Stimulated activated CD4-positive, alpha-beta T cell treated with anti-CD3 and anti-CD28 coated beads, Interleukin-4, amount 100 ng/mL, for 1 hour (primary cell): ENCODE measurements at places on chromosomes 16 and 17.

GRCh38 chr16:48008011-48008525 lies 147.7 kb downstream of the ABCC12 start:
- DNase-seq: no peak

DNA sequence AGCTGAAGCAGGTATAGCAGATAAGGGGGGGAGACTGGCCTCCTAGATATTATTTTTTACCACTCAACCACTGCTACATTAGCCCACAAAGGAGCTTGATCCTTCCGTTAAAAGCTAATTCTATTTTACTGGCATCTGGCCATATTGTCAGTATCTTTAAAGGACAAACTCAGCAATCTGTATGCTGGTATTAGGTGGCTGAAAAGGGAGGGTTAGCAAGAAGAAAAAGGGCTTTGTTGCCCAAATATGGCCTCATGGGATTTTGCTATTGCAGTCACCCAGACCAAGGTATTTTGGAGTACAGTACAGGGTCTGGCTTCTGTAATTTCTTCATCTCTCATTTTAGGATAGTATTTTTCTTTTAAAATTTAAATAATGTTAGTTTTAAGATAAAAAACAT lies 14.4 kb downstream of the RFWD3 start:
- DNase-seq: no peak

DNA sequence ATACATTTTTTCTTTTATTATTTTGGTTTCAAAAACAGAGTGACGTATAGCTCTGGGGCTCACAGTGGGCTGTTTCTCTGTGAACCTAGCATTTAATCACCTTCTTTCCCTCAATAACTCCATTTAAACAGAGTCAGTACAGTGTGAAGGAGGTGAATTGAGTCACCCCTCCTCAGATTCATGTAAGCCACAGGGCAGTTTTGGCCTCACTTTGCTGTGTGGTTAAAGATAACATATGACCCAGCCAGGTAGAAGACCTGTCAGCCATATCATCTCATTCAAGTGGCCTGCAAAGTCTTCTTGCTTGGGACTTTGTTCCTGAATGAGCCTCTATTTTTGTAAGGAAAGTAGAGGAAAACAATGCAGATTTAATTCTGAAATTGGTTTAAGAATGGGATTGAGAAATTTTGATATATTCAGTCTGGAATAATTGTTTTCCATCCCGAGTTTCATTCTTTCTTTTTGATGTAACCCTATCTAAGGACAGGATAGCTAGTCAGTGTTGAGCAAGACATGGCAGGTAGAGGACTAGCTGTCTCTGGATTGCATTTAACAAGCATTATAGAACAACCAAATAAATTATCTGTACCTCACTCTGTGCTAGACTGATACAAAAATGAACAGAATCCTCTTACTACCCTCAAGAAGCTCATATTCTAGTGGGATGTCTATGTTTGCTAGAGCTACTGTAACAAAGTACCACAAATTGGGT lies 13.1 kb downstream of the MAP2K6 start:
- DNase-seq: no peak

DNA sequence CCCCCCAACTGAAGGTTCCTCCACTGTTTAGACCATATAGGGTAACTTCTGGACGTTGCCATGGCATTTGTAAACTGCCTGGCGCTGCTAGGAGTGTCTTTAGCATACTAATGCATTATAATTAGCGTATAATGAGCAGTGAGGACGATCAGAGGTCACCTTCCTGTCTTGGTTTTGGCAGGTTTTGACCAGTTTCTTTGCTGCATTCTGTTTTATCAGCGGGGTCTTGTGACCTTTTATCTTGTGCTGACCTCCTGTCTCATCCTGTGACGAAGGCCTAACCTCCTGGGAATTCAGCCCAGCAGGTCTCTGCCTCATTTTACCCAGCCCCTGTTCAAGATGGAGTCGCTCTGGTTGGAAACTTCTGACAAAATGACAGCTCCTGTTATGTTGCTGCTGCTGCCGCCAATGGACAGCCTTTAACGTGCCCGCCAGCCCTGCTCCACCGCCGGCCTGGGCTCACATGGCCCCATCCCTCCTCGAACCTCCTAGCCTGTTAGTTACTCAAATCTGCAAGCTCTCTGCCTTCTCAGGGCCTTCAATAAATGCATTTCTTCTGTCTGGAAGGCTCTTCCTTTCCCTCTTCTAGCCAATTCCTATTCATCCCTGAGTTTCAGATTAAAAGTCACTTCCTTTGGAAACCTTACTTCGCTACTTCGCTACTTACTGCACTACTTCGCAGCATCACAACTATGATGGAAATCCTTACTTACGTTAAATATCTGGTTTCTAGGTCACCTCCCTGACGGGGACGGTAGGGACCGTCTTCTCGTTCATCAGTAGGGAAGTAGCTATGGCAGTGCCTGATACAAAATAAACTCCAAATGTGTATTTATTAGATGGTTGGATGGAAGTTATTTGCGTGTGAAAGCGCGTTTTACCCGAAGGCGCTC lies 640 bp upstream of the NAGLU start:
- no peak for DNase-seq

GRCh38 chr16:27980919-27981700 lies 82.4 kb downstream of the GSG1L start:
- no peak for DNase-seq

DNA sequence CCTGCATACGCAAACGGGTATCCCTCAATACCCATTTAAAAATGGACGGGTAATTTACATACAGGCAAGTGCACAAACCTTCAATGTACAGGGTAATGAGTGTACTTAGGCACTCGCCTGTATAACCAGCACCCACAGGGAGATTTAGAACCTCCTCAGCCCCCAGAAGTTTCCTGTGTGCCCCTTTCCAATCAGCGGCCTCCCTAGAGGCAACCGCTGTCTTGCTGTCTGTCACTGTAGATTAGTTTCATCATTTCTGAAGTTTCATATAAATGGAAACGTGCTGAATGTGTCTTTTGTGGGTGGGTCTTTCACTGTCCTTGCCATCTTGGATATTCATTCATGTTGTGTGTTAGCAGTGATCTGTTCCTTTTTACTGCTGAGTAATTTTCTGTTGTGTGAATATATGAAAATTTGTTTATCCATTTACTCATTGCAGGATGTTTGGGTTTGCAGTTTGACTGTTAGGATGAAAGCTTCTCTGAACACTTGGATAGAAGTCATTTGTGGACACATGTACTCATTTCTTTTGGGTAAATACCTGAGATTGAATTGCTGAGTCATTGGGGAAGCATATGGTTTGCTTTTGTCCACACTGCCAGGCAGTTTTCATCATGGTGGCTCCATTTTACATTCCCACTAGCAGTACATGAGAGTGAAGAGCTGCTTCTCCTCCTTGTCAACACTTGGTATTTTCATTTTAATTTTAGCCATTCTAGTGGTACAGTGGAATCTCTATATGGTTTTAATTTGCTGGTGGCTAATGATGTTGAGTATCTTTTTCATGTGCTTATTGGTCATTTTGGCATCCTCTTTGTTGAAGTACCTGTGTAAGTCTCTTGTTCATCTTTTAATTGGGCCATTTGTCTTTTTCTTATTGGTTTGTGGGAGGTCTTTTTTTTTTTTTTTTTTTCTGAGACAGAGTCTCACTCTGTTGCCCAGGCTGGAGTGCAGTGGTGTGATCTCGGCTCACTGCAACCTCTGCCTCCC lies 2.1 kb upstream of the ADCY7 start:
- no peak for DNase-seq

DNA sequence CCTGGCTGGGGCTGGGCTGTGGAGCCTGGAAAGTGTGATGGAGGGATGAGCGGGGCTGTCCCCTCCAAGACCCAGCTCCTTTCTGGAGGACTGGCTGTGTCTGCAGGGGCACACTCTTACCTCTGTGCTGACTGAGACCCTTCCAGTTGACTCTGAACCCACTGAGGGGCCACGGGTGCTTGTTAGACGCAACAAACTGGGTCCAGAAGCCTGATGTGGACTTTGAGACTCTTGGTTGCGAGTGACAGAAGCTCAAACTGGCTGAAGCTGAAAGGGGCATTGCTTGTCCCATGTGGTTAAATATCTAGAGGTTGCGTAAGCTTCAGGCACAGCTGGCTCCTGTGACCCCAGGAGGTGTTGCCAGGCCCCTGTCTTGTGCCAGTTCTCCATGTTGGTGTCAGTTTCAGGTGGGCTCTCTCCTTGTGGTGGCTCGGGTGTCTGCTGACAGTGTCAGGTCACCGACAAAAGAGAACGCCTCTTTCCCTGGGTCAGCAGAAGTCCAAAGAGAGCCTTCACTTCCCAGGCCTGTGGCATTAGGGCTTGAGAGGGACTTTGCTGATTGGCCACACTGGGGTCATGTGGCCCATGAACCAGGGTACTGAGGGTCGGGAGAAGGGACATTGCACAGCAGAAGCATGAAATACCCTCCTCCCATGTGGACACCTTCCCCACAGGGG lies 16.7 kb downstream of the ADCY7 start:
- no peak for DNase-seq
